A375 (cell line): ENCODE measurements at places on chromosomes 6 and 20. TPM values are rescaled to one million over a fixed set of nuclear protein-coding genes. Genes with fewer than 3 reads are reported as not detected.

Gene HMGCLL1
- total RNA-seq, result 0.26 TPM in 1 of 2 replicates, not detected in the other

Gene B4GALT5
- total RNA-seq, result 24.5 and 24.9 TPM in 2 replicates

Gene LIME1
- total RNA-seq, result 9.4 and 12.6 TPM in 2 replicates

Gene HMGA1
- total RNA-seq, result 920 and 966 TPM in 2 replicates

Gene DXO
- 19.4 and 23.9 TPM in 2 replicates for total RNA-seq

Gene PAK5
- not detected in 2 replicates for total RNA-seq

Gene NKX2-4
- total RNA-seq, result 4.1 and 5.5 TPM in 2 replicates
